ENCODE measurements at places on chromosomes 2 and 18. TPM values are rescaled to one million over a fixed set of nuclear protein-coding genes. Genes with fewer than 3 reads are reported as not detected.

The TMEM182 gene
- total RNA-seq, result 0.40 TPM

The GALNT14 gene
- total RNA-seq, result 2.4 TPM

The CD207 gene
- total RNA-seq, result not detected

The ARMC9 gene
- 27.4 TPM for total RNA-seq

The IL1RL1 gene
- total RNA-seq, result 159 TPM

The SLC30A3 gene
- not detected for total RNA-seq

The TAF4B gene
- total RNA-seq, result 7.0 TPM

The NYAP2 gene
- not detected for total RNA-seq

The RTP5 gene
- not detected for total RNA-seq

The CPLX4 gene
- total RNA-seq, result not detected

The FSIP2 gene
- total RNA-seq, result 0.27 TPM

The RAX gene
- not detected for total RNA-seq

The SLC38A11 gene
- total RNA-seq, result not detected

The GAREM1 gene
- 1.9 TPM for total RNA-seq

The METTL4 gene
- total RNA-seq, result 19.3 TPM

The ADRA2B gene
- total RNA-seq, result not detected

The DSG3 gene
- total RNA-seq, result under 0.01 TPM

All from thoracic aorta endothelial cell (primary cell).